ENCODE measurements at places on chromosomes 7 and 10. TPM values are rescaled to one million over a fixed set of nuclear protein-coding genes. Genes with fewer than 3 reads are reported as not detected.

- no peak for DNase-seq
Measured at GRCh38 chr10:113473011-113473410, 79.8 kb upstream of the HABP2 start.

GRCh38 chr7:121579639-121580038 is 183.5 kb upstream of the FAM3C start:
- DNase-seq, result no peak

GRCh38 chr10:121741248-121741792 is 143.1 kb upstream of the FGFR2 start:
- no peak for DNase-seq

DNA sequence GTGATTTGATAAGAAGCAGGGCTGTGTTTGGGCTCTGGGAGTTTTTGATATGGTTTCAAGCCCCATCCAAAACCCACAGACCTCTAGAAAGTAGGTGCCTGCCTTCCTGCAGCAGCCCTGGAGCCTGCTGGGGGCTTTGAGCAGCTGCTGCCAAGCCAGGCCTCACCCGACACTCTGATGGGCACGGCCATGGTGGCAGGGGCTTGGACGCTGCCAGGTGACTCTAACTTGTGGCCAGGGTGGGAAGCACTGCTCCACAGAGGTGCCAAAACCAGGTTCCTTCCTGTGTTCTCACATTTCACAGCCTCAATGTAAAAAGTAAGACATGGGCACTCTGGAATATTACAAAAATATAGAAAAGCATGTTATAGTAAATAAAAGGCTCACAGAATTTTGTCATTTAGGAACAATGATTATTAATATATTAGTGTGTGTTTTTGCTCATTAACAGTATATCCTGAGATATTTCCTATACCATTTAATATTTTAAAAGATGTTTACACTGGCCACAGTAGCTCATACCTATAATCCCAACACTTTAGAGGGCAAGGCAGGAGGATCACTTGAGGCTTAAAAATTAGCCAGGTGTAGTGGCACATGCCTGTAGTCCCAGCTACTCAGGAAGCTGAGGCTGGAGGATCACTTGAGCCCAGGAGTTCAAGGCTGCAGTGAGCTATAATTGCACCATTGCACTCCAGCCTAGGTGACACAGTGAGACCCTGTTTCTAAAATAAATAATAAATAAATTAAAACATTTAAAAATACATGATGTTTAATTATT is 95.1 kb downstream of the EGFR start:
- DNase-seq, result no peak

DNA sequence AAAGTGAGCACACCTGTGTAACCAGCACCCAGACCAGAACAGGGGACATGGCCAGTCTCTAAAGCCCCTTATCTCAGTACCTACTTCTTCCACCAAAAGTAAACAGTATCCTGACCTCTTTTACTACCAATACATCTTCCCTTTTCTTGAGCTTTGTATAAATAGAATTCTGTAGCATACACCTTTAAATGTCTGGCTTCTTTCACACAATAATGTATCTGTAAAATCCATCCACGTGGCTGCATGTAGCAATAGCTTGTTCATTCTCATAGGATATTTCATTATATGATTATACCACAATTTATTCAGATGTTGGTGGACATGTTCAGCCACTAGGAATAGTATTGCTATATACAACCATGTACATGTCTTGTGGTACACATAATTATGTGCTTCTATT is 40.6 kb downstream of the BTBD16 start:
- DNase-seq, result no peak

DNA sequence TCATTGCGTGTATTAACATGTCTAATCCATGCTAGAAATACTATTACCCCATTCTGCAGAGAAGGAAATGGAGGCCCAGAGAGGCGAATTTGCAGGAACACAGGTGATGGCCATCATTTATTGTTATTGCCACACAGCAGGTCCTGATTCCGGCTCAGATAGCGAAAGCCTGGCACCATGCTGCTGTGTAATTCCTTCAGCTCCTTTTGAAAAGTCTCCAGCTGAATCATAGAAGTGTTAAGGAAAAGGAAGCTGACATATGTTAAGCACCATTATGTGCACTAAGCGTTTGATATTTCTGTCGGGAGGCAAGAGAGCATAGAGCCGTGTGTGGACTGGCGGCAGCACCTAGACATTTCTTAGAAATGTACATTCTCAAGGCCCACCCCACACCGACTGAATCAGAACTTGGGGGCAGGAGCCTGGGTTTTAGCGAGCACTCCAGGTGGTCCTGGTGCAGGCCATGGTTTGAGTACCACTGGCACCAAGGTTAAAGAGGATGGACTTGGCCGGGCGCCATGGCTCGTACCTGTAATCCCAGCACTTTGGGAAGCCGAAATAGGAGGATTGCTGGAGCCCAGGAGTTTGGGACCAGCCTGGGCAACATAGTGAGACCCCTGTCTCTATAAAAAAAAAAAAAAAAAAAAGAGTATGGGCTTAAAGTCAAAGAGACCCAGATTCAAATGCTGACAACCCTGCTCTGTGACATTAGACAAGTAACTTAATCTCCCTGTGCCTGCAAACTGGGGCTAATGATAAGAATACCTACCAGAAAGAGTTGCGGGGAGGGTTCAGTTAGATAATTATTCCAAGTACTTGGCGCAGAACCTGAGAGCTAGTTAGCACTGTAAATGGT is 52.2 kb downstream of the UNC5B start:
- DNase-seq, result no peak

DNA sequence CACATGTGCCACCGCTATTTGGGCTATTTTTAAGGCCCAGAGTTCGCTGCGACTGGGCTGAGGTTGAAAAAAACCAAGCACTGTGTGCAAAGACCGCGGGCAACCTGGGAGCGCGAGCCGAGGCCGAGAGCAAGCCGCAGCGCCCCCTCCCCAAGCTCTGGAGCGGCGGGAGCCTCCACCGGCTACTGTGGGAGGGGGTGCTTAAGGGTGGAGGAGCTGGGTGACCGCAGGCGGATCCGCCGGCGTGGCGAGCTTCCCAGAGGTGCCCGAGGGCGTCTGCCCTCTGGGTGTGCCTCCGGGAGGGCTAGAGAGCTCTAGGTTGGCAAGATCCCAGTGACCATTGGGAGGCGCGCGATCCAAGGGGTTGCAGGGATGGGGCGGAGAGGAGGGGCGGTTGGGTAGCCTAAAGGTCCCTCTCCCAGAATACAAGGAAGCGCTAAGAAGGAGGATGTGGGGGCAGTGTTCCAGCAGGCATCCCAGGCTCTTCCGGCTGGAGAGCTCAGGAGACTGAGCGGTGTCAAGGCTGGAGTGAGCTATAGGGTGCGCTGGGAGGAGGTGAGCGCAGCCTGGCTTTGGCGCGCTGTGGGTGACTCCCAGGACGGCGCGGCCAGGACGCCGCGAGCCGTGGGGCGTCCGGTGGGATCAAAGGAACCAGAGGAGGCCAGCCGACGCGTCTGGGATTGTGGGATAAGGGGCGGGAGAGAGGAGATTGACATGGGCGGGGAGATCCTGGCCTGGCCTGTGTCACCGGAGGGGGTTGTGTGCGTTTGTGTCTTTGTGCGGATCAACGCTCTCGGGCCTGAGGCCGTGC is 8.0 kb downstream of the DLX5 start:
- DNase-seq, result no peak

CACNA2D1 gene
- 19.5 TPM for polyA plus RNA-seq

CRTAC1 gene
- polyA plus RNA-seq, result not detected

SVOPL gene
- not detected for polyA plus RNA-seq

UPK3B gene
- polyA plus RNA-seq, result not detected

All from AG04450 (cell line).